ENCODE measurements at places on chromosomes 7 and 10.
A peak's percentile ranks its signal among the peaks of the same experiment; 100 is the strongest.

DNA sequence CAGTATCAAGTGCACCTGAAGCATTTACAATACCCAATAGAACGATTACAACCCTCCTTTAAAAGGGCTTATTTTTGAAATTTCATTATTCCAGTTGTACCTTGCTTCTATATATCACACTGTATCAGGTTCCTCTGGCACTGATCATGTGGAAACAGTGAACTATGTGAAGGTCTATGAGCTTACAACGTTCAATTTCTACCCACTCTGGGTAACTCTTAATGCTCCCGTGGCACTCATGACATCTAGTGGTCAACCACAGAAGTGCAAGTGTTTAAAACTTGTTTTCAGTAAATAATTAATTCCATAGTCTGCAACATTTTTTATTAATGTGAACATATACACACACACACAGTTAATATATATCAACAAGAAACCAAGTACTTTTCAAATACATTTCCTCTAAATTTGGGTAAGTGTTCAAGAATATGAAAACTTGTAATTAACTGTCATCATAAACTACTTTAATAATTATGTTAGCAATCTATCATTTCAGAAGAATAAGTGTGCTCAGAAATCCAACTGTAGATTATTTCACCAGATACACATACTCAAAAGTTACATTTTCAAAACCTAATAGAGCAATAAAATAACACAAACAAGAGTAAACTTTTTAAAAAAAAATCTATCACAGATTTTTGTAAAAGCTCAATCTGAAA is 61.0 kb downstream of the MPP7 start:
- peak; percentile 81 for DNase-seq

GRCh38 chr7:104328296-104328969 is at the start of gene LHFPL3:
Gene LHFPL3 (plus strand): TSS chr7:104328603.
- DNase-seq = no peak

GRCh38 chr10:2953495-2953894 is 113.9 kb upstream of the PFKP start:
- DNase-seq = no peak

GRCh38 chr7:103143868-103144267 is 5.0 kb downstream of the NAPEPLD start:
- DNase-seq = no peak

DNA sequence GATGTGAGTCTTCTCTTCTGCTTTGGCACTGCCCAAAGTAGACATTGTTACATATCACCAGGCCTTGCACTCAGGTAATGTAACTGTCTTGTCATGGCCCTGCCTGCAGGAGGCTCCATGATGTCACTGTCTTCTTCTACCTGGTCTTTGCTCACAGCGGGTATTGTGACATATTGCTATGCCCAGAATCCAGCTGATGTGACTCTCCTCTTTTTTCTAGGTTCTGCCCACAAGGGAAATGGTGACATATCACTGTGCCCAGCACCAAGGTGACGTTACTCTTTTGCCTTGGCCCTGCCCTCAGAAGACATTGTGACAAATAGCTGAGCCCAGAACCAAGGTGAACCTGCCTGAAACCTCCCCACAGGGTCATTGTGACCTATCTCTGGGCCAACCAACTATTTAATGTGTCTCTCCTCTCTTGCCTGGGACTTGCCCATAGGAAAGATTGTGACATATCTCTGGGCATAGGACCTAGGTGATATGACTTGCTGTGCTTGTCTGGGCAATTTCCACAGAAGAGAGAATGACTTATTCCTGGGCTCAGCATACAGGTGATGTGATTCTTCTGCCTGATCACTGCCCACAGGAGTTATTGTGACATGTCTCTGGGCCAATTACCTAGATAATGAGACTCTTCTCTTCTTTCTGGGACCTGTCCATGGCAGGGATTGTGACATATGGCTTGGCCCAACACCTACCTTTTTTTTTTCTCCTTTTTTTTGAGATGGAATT is 26.5 kb upstream of the ZNF107 start:
- peak; percentile 43 for DNase-seq

DNA sequence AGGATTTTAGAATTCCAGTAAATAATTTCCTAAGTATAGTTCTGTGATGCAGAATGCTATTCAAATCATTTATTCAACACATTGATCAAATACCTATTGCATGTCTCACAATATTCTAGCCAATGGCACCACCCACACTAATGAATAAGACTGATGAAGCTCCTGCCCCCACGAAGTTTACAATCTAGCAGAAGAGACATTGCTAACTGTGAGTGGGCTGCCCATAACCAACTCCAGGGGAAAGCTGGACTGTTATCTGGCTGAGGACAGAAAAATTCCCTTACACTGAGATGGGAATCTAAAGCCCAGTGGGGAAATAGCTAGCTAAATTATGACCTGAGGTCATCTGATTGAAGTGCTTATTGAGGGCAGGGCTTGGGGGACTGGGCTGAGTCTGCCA is 128.8 kb upstream of the LYZL2 start:
- no peak for DNase-seq

GRCh38 chr7:96100737-96101136 is 221.2 kb downstream of the SLC25A13 start:
- no peak for DNase-seq

- DNase-seq = peak; percentile 89
Measured at GRCh38 chr7:98200364-98200763, 10.9 kb upstream of the BHLHA15 start.

DNA sequence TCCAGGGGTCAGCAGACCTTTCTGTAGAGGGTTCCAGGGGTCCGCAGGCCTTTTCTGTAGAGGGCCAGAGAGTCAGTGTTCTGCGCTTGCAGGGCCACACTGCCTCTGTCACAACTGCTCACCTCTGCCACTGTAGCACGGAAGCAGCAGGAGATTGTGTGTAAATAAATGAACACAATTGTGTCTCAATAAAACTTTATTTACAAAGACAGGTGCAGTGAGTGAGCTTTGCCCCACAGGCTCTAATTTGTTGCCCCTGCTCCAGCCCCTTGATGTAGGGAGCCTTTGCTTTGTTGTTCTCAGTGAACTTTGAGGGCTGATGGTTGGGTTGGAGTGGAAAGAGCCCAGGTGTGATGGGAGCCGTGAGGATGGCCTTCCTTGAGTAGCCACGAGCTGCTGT is 67.8 kb downstream of the MGMT start:
- DNase-seq = no peak

DNA sequence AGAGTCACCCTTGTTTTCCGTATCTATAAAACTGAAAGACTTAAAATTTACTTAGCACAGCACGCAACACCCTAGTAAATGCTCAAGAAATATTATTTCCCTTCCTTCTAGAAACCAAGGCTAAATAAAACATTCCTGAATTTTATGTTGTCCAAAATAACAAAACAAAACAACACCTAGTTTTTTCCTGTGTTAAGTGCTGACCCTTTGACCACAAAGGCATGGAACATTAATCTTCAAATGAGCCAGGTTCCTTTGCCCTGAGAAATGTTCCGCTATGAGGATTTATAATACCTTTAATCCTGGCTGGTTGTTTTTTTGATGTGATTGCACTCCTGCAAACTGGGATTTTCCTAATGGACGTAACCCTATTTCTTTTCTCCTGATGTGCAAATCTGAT is 29.0 kb upstream of the DGKI start:
- DNase-seq = no peak

DNA sequence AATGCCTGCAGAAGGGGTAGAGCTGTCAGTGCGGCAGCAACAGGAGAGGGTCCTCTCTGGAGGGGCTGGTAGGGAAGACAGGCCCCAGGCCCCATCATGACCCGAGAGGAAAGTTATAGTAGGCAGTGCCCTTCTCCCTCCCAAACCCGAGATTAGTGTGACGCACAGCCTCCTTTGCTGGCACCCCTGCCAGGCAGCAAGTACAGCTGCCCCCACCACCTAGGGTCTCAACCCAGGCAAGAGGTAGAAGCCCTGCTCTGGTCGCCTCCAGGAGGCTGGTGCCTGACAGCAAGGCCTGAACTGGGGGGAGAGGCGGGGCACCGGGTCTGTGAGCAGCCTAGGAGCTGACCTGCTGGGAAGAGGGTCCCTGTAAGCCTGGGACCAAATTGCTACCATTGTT is 15.5 kb downstream of the LOXL4 start:
- DNase-seq = no peak

DNA sequence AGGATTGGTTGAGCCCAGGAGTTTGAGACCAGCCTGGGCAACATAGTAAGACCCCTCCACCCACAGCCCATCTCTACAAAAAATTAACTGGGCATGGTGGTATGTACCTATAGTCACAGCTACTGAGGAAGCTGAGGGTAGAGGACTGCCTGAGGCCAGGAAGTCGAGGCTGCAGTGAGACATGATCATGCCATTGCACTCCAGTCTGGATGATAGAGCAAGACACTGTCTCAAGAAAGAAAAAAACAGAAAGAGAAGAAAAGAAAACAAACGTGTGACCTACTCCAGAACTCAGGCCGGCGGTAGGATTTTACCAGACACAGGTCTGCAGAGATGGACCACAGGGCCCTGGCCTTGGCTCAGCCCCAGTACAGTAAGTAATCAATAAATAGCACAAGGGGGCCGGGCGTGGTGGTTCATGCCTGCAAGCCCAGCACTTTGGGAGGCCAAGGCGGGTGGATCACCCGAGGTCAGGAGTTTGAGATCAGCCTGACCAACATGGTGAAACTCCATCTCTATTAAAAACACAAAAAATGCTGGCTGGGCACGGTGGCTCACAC is 35.4 kb upstream of the TNRC18 start:
- DNase-seq = no peak

DNA sequence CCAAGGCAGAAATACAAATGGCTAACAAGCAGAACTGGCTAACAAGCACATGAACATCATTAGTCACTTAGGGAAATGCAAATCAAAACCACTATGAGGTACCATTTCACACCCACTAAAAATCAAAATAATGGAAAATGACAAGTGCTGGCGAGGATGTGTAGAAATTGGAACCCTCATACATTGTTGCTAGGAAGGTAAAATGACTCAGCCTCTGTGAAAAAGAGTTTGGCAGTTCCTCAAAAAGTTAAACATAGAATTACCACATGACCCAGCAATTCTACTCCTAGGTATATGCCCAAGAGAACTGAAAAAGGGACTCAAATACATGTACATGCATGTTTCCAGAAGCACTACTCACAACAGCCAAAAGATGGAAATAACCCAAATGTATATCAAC is 52.8 kb upstream of the ANAPC16 start:
- DNase-seq = no peak

- DNase-seq = peak; percentile 61
Measured at GRCh38 chr7:157136372-157136771, 2.4 kb upstream of the UBE3C start.

DNA sequence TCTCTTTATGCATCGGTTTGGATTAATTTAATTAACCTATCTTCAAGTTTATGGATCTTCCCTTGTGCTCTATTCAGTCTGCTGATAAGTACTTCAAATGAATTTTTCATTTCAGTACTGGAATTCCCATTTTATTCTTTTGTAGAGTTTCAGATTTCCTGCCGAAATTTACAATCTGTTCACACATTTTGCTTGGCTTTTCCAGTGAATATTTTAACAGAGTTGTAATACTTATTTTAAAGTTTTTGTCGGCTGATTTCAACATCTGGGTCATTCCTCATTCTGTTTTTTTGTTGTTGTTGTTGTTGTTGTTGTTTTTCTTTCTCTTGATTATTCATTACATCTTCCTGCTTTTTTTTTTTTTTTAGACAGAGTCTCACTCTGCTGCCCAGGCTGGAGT is 89.9 kb upstream of the KCNMA1 start:
- DNase-seq = no peak

GRCh38 chr7:28195910-28196620 is 15.5 kb upstream of the JAZF1 start:
- DNase-seq = no peak

DNA sequence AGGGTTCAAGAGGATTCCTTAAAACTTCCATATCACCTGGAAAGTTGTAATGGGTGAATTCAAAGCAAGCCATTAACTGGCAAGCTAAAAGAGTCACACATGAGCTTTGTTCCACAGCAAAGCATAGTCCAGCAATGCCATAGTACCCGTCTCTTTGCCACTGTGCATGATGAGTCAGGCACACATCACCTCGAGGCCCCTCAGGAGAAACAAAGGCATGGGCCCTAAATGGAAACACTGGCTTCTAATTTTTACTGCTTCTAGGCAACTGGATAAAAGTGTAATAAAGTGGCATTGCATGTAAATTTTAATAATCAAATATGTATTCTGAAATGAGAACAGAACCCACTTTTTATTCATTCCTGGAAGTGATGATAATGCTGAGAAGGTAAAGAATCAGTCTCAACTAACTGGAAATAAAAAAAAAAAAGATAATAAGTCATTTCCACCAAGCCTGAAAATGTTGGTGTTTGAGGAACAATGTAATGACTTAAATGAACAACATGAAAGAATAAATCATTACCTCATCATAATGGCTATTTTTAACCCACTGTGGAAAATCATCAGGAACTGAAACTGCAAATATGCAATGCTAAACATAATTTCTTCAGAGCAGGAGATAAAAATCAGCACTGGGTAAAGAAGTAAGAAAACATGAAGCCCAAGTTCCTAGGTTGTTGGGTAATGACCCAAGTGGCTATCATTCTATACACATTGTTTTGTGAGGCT is 104.9 kb downstream of the CDK6 start:
- no peak for DNase-seq

- no peak for DNase-seq
Measured at GRCh38 chr10:5343979-5344378, 20.8 kb upstream of the UCN3 start.

- DNase-seq = no peak
Measured at GRCh38 chr7:17298840-17299482, 509 bp downstream of the AHR start.

- no peak for DNase-seq
Measured at GRCh38 chr7:82430500-82431465, 12.8 kb downstream of the CACNA2D1 start.

GRCh38 chr7:96416599-96416998 is 94.7 kb upstream of the SLC25A13 start:
- DNase-seq = no peak

- DNase-seq = no peak
Measured at GRCh38 chr10:74056050-74056818, 58.3 kb downstream of the VCL start.

DNA sequence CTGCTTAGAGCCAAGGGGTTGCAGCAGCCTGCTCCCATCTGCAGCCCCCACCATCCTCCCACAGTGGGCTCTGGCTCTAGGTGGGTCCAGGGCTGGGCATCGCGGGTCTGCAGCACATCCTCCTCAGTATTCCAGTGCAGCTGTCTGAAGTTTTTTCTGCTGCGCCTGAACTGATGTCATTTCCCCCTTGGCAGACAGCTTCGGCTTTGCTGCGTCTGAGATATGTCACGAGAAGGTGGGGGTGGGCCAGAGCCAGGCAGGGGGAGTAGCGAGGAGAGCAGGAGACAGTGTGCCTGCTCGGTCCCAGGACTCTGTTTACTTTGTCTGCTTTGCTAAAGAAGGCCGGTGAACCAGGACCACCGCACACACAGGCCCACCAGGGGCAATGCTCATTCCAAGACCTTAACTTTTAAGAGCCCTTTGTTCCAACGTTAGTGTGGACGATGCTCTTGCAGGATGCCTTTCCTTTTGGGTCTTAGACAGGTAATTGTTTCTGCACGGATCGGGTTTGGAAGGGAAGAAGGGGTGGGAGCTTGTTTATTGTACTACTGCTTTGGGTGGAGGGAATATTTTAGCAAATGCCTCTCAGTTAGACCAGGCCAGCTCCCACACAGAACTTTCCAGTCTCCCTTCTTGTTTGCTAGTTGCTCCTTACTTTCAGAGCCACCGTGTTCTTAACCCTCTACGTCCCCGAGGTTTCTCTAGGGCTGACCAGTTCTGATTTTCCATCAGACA is 32.4 kb downstream of the WBP1L start:
- no peak for DNase-seq
